ENCODE measurements at places on chromosomes 4 and X.
A peak's percentile ranks its signal among the peaks of the same experiment; 100 is the strongest.

GRCh38 chr4:2935762-2936743 is 27.2 kb downstream of the NOP14 start:
- DNase-seq: peak; percentile 83

GRCh38 chrX:81367291-81367690 is 165.4 kb downstream of the SH3BGRL start:
- DNase-seq: no peak

DNA sequence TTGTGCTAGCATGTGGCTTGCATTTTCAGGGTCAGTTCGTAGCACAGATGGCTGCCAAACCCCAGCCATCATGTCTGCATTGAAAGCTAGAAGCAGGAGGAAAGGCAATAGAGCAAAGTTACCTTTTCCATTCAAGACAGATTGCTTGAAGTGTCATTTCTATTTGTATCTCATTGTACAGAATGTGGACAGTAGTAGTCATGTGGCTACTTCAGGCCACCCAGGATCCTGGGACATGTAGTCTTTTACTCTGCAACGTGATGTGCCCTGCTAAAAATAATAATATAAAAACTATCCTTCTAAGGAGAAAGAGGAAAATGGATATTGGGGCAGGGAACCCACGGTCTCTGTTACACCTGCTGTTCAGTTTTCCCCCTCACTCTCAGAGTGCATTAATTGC is 118.4 kb downstream of the RAPGEF2 start:
- DNase-seq: no peak

- DNase-seq: no peak
These were observed 211.9 kb upstream of the EOLA2 start for GRCh38 chrX:150150076-150150779.

DNA sequence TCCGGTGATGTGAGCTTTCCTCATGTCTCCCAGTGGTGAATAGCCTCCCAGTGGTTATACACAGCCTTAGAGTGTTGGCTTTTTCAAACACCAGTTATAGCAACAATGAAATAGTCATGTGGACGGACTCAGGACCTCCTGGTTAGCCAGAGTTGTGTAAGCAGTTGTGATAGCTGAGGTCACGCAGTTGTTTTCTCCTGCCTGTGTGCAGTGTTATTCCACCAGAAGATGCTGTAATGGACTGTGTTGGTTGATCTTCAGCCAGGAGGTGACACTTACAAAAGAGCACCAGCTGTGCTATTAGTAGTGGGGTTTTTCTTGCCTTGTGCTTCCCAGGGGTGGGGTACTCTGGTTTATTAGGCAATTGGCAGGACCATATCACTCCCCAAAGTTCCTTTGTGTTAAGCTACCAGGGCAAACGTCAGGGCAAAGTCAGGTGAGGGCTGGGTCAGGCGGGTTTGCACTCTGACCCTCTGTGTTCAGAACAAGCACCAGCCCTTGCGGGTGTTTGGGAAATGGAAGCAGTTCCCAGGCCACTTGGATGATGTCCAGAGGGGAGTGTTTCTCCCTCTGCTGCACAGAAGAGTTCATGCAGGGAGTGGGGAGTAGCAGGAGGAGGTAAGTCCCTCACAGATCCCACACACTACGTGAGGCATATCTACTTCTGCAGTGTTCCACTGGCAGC is 252.6 kb downstream of the TMEM47 start:
- DNase-seq: no peak

GRCh38 chrX:150934453-150934852 is 36.0 kb upstream of the CD99L2 start:
- no peak for DNase-seq

- no peak for DNase-seq
These were observed 1393.1 kb upstream of the DIAPH2 start for GRCh38 chrX:95291561-95291960.

GRCh38 chr4:56183344-56183959 is 203.8 kb downstream of the AASDH start:
- no peak for DNase-seq

DNA sequence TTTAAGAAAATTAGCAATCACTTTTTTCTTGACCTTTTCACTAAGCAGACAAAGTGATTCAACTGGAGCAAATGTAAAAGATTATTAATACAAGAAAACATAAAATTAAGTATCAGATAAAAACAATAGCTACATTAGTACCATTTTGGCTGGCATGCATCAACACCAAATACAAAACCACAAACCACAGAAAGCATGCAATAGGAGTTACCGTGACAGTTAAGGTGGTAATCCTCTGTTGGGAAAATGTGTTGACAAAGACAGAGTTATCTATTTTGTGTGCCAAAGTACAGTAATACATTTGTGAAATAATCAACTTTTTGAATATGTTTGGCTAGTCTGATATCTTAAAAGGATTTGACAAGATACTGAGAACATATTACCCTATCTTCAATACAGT is 89.8 kb upstream of the ETNPPL start:
- no peak for DNase-seq

DNA sequence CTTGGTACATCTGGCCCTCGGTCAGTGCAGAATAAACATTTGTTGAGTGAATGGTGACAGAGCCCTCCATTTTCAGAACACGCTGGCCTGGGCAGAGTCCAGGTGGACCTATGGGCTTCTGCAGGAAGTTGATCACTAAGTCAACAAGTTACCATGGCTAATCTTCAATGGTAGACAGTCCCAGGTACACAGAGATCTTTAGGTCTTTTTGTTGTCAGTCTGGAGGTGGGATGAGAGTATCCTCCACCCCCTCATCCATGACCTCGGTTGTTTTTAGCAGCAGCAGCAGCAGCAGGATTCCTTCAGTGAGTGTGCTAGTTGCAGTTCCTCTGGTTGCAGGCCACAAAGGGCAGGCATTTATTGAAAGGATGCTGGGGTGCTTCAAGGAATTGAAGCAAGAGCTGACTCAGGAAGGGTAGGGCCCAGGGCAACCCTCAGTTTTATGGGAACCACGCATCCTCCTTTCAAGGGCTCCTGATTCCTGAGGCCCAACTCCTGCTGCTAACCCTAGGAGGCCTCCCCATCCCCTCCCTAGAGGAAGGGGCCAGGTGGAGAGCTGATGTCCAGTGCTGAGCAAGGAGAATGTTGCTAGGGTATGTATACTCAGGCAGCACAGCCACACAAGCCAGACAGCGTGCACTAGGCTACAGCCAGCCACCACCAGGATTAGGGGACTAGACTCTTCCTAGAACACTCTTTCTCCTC is 1.7 kb upstream of the USP27X start:
- no peak for DNase-seq

GRCh38 chrX:70079870-70080269 is 17.6 kb downstream of the OTUD6A start:
- no peak for DNase-seq

DNA sequence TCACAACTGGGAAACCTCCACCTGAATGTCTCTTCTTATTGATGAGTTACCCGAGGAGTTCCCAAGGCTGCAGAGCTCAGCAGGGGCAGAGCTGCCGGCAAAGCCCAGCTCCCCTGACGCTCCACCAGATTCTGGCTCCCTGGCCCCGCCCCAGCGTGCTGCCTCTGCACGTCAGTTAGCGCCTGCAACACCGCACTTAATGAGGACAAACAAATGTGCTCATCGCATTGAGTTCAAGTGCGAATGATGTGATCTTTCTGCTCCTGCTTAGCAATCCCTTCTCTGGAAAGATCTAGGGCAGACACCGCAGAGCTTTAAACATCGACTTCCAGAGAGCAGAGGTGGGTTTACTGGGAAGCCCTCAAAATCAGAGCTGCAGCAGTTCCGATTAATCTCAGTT is 55.5 kb upstream of the FBXW7 start:
- peak; percentile 12 for DNase-seq

GRCh38 chr4:158949099-158949498 is 153.8 kb upstream of the RAPGEF2 start:
- DNase-seq: no peak

GRCh38 chr4:41815473-41815872 is 66.9 kb upstream of the PHOX2B start:
- no peak for DNase-seq

DNA sequence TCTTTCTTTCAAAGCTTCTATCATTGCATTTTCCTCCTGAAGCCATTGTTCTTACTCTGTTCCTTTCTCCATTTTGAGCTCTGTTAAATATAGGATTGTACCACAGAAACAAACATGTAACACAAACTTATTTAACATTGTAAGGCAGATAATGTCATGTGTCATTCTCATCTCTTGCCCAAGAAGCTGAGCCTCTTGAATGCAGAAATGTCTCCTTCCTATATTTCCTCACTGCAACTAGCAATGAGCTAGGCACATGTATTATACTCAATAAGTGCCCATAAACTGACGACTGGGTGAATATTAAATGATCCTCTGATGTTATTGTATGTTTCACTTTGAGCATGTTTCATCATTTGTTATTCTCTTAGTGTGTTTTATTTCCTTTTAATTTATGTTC is 56.7 kb upstream of the SLC7A11 start:
- DNase-seq: no peak

- DNase-seq: no peak
These were observed 71.9 kb downstream of the ARSJ start for GRCh38 chr4:113907559-113907958.

GRCh38 chr4:141905751-141906150 is 269.4 kb downstream of the IL15 start:
- DNase-seq: no peak

GRCh38 chr4:142824368-142824767 is 21.7 kb downstream of the INPP4B start:
- no peak for DNase-seq

GRCh38 chr4:143381189-143382118 is 44.8 kb downstream of the GAB1 start:
- DNase-seq: no peak

GRCh38 chr4:123352240-123352945 is 44.2 kb upstream of the SPRY1 start:
- DNase-seq: no peak

Measured in activated naive CD4-positive, alpha-beta T cell treated with Interleukin-2 at 50 U/mL for 16 hours (primary cell).